Myocyte (in vitro differentiated cells): ENCODE measurements at places on chromosomes 13 and 19. TPM values are rescaled to one million over a fixed set of nuclear protein-coding genes. Genes with fewer than 3 reads are reported as not detected.

The POLD1 gene
- 22.0 and 26.3 TPM in 2 replicates for total RNA-seq

The ZNF28 gene
- 15.0 and 18.9 TPM in 2 replicates for total RNA-seq

The C1QTNF9 gene
- total RNA-seq = not detected in 2 replicates

The CXCL17 gene
- total RNA-seq = not detected in 2 replicates

The KLK15 gene
- total RNA-seq = not detected in 2 replicates

The TTC9B gene
- total RNA-seq = not detected in 2 replicates

The NALCN gene
- 2.7 and 5.9 TPM in 2 replicates for total RNA-seq

The MBD3 gene
- total RNA-seq = 186 and 193 TPM in 2 replicates

The ADM5 gene
- total RNA-seq = 0.99 and 1.3 TPM in 2 replicates

The GNG8 gene
- not detected in 2 replicates for total RNA-seq
